Panc1 (cell line): ENCODE measurements at places on chromosomes 16 and 17.

- no peak for DNase-seq
Observed at GRCh38 chr16:4474192-4474961, at the start of gene NMRAL1. NMRAL1 (minus strand) TSS chr16:4474625; CDS start chr16:4474132, 493 bp downstream.

DNA sequence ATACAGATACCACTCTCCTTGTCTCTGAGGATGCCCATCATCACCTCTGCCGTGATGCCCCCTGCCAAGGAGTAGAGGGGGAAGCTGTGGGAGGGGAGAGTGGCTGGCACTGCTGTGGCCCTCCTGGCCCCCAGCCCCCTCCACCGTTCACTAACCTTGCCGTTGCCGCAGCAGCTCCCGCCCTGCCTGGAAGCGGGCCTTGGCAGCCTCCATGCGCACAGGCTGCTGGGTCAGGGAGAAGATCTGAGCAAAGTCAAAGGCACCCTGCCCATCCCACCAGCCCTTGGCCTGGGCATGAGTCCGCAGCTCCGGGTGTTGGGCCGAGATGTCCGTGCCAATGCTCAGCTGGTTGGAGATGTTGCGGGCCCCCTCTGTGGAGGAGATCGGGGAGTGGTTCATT is 2.4 kb downstream of the SCRN2 start:
- DNase-seq: no peak

GRCh38 chr17:28862561-28862960 is 7.7 kb downstream of the ERAL1 start:
- no peak for DNase-seq

DNA sequence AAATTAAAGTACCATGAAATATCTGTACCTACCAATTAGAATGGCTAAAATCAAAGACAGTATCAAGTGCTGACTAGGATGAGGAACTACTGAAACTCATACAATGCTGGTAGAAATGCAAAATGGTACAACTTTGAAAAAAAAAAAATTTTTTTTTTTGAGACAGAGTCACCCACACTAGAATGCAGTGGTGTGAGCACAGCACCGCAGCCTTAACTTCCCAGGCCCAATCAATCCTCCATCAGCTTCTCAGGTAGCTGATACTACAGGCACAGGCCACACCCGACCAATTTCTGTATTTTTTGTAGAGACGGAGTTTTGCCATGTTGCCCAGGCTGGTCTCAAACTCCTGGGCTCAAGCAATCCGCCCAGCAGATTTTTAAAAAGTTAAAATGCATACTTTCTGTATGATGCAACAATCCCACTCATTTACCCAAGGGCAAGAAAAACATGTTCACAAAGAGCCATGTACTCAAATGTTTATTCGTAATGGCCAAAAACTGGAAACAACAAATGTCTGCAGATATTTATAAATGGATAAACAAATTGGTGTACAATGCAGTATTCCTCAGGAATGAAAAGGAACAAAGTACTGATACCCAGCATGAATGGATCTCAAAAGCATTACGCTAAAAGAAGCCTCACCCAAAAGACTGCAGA is 8.7 kb downstream of the SMURF2 start:
- DNase-seq: no peak

- no peak for DNase-seq
Observed at GRCh38 chr16:54459509-54460262, 173.1 kb upstream of the IRX3 start.

- no peak for DNase-seq
Observed at GRCh38 chr16:11437069-11437468, 91.8 kb downstream of the RMI2 start.

DNA sequence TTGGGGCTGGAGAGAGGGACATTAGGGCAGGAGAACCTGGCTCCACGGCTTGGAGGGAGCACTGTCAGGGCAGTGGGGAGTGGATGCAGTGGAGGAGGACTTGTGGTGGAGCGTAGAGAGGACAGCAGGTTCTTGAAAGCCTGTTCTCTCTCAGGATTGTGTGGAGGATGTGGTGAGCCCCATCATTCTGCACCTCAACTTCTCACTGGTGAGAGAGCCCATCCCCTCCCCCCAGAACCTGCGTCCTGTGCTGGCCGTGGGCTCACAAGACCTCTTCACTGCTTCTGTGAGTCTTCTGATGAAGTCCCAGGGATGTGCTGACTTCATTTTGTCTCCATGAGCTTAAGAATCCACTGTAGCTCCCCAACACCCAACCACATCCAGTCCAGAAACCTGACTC is 13.5 kb downstream of the COX6A2 start:
- no peak for DNase-seq

DNA sequence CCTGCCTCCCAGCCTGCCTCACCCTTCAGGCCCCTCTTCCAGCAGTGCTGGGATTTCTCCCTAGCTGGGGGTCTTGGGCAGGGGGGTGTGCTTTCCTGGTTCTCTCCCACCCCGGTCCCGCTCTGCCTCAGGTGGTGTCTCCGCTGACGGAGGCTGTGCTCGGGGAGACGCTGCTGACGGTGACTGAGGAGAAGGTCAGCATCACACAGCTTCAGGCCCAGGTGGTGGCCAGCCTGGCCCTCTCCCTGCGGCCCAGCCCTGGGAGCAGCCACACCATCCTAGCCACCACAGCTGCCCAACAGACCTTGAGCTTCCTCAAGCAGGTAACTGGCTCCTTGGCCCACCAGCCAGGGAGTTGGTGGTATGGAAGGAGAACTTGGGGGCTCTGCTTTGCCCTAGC is 56.5 kb downstream of the TMEM132E start:
- DNase-seq: no peak

DNA sequence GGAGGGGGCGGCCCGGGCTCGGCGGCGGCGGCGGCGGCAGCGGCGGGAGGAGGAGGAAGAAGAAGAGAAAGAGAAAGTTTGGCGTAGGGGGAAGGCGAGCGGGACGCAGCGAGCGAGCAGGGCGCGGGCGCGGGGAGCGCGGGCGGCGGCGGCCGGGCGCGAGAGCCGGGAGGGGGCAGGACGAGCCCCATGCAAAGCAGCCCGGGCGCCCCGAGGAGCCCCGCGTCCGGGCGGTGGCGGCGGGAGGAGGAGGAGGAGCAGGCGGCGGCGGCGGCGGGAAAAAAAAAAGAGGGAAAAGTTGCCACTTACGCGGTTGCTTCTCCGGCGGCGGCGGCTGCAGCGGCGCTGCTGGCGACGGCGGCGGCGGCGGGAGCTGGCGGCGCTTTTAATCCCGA is 10.3 kb upstream of the ZFHX3 start:
- no peak for DNase-seq

DNA sequence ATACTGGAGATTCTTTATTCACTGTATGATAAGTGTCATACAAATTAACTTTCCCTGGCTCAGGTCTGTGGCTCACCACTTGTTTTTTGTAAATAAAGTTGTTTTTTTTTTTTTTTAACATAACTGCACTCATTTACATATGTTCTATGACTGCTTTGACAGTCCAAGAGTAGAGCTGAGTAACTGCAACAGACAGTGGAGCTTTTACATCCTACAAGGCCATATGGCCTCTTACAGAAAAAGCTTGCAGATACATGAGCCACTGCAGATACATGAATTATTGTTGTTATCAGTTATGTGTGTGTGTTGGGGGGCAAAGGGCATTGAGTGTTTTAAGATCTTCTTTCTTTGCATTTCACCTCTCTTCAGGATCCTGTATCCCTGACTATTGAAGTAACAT is 311.7 kb downstream of the BCAS3 start:
- DNase-seq: no peak

- no peak for DNase-seq
Observed at GRCh38 chr17:31788571-31788946, 70.5 kb downstream of the COPRS start.

DNA sequence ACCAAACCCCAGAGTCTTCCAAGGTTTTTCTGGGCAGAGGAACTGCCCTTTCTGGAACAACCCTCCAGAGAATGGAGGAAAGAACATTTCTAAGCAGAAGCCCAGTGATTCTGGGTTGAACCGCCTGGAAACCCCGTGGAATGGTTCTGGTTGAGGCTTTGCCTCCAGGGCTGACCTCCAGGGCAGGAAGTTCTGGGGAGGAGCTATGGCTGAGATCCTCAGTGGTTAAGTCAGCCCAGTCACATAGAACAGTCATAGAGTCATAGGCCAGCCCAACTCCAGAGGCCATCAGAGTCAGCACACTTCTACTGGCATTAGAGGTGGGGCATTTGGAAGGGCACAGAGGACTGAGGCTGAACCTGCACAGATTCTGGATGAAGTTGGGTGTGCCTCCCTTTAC is 65.9 kb downstream of the SPACA3 start:
- DNase-seq: no peak

- DNase-seq: no peak
Observed at GRCh38 chr16:68752602-68753001, 15.5 kb downstream of the CDH1 start.

GRCh38 chr17:66399441-66399840 is 97.0 kb downstream of the PRKCA start:
- no peak for DNase-seq

- DNase-seq: no peak
Observed at GRCh38 chr16:27634779-27635178, 84.8 kb downstream of the KATNIP start.

- DNase-seq: no peak
Observed at GRCh38 chr16:9042533-9042932, 48.9 kb upstream of the HAPSTR1 start.

DNA sequence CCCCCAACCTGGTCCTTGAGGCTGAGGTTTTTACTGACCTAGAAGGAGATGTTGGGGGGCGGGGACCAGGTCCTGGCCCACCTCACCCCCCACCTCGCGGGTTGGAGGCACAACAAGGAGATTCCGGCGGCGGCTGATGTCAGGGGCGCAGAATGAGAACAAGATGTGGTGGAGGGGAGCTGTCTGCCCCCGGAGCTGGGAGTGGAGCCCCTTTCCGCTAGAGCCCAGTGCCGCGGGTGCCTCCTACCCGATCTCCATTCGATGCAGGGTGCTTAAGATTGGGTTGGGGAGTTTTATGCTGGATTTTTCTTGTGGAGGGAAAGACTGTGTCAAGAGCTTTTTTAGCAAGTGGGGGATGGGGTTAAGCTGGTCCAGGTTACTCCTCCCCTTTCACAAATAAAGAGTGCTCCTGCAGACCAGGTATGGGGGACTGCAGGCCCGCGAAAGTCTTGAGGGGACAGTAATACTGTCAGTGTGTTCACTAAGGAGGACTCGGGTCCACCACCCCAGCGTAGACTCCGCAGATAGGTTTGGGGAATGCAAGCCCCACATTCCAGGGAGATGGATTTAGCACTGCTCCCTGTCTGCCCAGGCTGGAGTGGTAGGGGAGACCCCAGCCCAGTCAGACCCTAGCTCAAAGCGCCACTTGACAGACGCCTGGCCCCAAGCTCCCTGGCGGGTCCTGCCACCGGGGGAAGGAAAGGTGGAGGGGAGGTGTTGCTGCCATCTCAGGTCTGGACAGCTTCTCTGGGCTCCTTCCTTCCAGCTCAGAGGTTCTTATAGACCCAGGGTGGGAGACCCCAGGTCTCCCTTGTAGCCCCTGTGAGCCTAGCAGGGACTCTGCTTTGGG is 2.0 kb downstream of the CACNA1G start:
- no peak for DNase-seq

- no peak for DNase-seq
Observed at GRCh38 chr17:48451489-48451888, 21.5 kb upstream of the SKAP1 start.

- no peak for DNase-seq
Observed at GRCh38 chr16:11759997-11760396, 17.3 kb upstream of the TXNDC11 start.

DNA sequence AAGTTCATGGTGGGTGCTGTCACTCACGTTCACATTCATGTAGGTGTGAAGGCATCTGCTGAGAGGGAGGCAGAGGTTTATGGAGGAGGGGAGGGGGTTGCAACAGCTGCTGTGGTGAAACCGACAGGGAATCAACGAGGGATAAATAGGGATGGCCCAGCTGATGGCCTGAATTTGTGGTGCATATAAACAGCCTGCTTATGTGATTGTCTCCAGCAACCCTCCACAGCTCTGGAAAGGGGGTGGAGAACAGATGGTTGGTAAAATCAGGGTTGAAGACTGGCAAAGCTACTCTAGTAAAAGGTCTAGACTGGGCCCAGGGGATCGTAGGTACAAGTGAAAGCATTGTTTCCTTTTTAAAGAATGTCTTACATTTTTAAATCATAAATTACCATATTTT is 53.7 kb downstream of the IQCK start:
- DNase-seq: no peak

DNA sequence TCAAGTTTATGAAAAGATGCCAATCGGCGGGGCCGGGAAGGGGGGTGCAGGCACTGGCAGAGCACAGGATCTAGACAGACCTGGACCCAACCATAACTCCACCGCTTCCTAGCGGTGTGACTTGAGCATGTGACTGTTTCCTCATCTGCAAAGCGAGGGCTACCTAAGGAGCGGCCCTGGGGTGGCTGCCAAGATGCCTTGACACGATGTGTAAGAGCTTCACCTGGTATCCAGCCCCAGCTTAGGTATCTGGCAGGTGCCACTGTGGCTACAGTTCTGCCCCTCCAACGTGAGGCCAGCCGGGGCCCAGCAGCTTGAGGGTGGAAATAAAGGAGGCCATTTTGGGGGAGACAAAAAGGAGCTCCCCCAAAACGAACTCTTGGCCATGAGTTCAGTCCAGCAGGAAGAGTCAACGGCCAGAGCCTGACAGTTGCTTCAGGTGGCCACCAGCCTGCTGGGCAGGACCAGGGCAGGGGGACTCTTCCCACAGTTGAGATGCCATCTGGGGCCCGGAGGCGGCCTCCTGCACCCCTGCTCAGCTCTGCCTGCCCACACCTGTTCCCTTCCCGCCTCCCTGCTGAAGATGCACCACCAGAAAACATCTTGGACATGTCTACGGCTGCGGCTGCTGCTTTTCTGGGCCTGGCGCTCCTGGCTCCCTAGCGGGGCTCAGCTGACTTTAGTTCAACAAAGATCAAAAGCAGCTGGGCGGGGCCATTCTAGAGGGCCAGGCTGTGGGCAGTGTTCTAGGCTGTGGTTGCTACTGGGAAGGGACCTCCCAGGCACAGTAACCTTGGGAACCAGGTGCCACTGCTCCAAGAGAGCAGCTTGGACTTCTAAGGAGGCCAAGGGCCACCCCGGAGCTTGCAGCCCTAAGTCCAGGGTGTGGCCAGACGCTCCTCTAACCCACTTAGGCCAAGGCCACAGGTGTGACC is 3.4 kb upstream of the MTSS2 start:
- no peak for DNase-seq

- no peak for DNase-seq
Observed at GRCh38 chr16:88022076-88023042, 71.1 kb downstream of the BANP start.

DNA sequence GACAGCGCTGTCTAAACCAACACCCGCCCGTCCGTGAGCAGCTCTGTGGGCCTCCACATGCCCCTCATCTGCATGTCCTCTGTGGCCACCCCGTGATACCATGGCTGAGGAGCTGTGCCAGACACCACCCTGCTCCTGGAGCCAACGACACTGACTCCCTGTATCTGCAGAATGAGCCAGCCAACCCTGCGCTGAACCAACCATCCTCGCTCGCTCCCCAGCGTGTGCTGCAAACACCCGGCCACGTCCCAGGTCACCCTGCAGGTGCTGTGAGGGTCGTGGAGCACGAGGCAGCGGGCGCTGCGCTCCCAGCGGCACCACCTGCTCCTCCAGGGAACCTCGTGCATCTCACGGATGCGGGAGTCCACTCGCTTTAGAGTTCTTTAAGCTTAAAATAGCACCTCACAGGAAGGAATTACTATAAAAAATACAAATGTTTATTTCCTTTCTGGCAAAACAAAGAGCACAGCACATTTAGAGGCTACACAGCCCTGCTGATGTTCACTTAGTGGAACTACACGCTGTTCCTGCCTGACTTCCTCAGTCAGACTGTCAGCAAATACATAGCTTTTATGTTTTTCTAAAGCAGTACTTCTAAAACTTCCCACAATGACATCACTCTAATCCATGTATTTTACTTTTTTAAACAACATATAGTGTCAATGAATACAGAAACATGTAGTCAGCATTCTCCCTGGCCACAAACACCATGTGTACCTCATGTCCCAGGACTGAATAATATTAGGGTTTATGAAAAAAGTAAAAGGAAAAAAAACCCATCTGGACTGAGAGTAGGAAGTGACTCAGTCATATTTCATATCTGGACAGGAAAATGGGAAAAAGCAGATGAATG is 43.5 kb downstream of the MAP1LC3B start:
- no peak for DNase-seq
